Mesothelial cell of epicardium (in vitro differentiated cells): ENCODE measurements at places on chromosomes 13 and 19.

DNA sequence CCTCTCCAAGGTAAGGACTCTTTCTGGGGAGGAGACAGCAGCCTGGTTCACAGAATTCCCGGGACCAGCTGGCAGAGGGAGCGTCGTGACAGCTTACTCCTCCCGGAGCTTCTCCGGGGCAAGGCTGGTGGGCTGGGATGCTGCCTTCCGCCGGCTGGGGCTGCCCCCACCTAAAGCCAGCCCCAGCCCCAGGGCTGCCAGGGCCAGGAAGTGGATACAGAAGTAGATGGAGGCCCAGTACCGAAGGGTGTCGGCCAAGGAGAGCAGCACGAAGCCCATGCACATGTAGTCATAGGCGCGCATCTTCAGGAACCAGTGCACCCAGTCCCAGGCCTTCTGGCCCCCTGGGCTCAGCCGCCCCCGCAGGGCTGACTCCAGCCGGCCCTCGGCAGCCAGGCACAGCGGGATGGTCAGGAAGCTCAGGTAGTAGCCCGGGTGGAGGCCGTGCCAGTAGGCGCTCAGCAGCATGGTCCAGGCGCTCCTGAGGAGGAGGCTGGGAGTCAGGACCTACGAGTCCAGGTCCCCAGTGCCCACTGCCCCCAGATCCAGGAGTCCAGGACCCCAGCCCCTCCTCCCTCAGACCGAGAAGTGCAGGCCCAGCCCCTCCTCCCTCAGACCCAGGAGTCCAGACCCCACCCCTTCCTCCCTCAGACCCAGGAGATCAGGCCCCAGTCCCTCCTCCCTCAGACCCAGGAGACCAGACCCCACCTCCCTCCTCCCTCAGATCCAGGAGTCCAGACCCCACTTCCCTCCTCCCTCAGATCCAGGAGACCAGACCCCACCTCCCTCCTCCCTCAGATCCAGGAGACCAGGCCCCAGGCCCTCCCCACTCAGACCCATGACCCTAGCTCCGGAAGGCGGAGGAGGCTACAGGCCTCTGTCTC is 1.2 kb upstream of the TMC4 start:
- DNase-seq: no peak

GRCh38 chr13:42388326-42388725 is 116.4 kb downstream of the AKAP11 start:
- no peak for DNase-seq

DNA sequence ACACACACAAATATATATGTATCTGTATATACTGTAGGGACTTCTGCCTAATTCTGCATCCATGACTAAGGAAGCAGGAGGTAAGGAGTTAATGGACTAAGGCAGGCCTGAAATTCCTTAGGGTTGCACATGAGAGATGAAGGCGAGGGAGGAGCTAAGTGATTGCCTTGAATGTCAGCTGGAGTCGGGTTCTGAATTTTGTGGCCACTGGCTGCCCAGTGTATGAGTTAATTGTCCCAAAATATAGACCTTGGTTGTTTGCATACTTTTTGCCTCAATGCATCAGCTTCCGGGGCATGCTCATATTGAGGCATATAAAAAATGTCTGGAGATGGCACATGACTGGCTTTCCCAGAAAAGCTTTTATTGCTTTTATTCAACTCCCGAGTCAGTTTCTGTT is 245.5 kb downstream of the TDRD3 start:
- DNase-seq: no peak

- no peak for DNase-seq
Observed at GRCh38 chr19:54928299-54928698, 19.0 kb downstream of the NLRP7 start.

- no peak for DNase-seq
Observed at GRCh38 chr13:51623473-51623872, 39.2 kb downstream of the WDFY2 start.

DNA sequence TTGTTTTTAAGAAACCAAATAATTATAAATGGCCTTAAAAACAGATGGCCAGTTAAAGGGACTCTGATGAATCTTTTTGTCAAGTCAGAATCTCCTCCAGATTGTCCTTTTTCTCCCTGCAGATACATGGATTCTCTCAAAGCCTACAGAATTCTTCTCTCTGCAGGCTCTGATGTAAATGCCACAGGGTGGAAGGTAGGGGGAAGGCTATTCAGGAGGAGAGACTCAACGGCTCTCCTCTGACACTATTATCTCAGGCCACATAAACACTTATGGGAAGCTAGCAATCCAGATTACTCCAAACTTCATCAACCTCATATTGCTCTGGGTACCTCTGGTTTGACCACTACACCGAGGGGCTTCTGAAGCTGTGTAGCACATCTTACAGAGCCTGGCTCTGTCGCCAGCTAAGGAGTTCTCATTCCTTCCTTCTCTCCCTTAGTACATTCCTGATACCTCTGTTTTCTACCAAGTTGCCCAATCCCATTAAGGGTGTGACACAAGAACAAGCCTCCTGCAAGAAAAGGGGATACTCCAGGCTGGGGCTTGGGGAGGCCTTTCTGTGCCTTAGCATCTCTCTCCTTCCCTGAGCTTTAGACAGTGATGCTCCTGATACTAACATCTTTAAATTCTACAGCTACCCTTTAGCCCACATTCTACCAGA is 14.9 kb downstream of the LCP1 start:
- DNase-seq: no peak

GRCh38 chr13:80338781-80339562 is 2.0 kb downstream of the SPRY2 start:
- DNase-seq: peak; percentile 62
